Activated CD4-positive, alpha-beta T cell treated with anti-CD3 and anti-CD28 coated beads, Interleukin-2, amount 50 U/mL, for 16 hours (primary cell): ENCODE measurements at places on chromosomes 2 and 18.

- DNase-seq, result peak; percentile 48
Observed at GRCh38 chr18:32093102-32093511, 1.4 kb downstream of the RNF138 start.

- DNase-seq, result peak; percentile 77
Observed at GRCh38 chr2:197268786-197269584, 41.6 kb downstream of the ANKRD44 start.

- DNase-seq, result no peak
Observed at GRCh38 chr2:203246646-203247045, 7.8 kb downstream of the CYP20A1 start.

DNA sequence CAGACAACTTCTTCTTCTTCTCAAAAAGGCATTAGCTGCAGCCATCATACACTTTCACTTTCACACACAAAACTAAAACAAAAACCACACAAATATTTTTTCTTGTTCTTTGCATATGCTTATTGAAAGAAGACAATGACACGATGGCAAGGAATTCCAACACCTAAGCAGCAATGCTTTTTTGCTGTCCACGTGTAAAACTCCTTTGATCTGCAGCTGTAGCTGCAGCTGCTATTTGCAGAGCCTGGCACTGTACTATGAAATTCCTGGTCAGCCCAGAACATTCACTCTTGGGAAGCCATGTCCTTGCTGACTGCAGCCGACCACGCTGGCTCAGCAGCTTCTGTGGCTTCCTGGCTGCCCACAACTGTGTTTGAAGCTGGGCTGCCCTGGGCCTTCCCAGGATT is 316.2 kb downstream of the CDH2 start:
- no peak for DNase-seq

- DNase-seq, result peak; percentile 21
Observed at GRCh38 chr2:49490710-49491109, 336.4 kb upstream of the FSHR start.

DNA sequence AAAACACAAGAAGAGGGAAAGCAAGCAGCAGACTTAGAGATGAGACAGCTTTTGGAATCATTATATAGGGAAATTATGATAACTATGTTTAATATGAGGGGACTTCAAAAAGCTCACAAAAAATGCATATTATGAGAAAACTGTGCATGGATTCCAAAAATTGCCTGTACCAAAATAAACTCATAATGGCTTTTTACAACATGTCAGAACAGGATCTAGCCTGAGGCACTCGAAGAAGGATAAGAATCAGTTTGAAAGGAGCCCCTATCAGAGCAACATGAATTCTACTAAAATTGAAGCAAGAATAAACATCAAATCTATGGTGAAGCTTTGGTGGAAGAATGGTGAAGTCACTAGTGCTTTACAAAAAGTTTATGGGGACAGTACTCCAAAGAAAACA is 187.4 kb downstream of the RDH14 start:
- no peak for DNase-seq

DNA sequence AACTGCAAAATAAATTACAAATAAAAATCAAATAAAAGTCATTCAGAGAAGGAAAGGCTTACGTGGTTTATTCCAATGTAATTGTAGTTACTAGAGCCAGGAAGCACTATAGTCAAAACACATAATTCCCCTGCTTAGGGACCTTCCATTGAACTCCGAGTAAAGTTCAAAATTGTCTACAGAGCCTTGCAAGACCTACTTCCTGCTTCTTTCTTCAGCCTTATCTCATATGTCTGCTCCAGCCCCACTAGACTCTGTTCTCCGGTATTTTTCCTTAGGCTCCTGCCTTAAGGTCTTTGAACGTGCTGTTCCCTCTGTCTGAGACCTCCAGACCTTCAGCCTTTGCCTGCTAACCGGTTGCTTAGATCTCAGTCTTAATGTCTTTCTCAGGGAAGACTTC is 104.3 kb downstream of the ARL6IP6 start:
- no peak for DNase-seq

DNA sequence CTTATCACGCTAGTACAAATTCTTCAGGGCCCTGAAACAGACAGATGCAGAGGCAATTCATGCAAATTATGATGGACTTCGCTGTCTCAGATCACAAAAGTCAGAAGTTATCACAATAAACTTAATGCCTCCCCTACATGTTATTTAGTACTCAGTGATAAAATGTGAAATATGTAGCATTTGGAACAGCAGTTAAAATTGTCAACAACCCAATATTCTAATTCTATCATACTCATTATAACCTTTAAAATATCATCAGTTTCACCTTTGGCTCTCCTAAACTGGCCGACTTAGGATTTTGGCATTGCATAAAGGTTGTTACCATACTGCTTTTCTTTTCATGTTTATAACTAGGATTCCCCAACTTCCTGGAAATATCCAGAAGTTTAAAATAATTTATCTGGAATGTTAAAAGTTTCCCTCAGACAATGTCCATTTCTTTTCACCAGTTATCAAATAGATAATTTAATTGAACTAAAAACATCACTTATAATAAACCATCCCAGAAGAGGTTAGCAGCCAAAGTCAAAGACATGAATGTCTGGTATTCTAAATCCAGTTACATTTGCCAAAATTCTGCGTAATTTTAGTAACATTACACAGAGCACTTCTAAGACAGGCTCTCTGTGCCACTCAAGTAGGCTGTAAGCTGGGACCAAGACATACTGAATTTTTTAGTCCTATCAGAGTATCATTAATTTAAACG is 239.8 kb downstream of the RBM43 start:
- DNase-seq, result no peak

GRCh38 chr18:69008538-69008937 is 210.7 kb downstream of the CCDC102B start:
- DNase-seq, result no peak

GRCh38 chr2:204312105-204312504 is 233.2 kb upstream of the PARD3B start:
- DNase-seq, result no peak

GRCh38 chr2:86768189-86768949 is 22.3 kb downstream of the CD8A start:
- DNase-seq, result no peak

GRCh38 chr2:85789271-85789670 is 35.5 kb downstream of the ATOH8 start:
- no peak for DNase-seq

DNA sequence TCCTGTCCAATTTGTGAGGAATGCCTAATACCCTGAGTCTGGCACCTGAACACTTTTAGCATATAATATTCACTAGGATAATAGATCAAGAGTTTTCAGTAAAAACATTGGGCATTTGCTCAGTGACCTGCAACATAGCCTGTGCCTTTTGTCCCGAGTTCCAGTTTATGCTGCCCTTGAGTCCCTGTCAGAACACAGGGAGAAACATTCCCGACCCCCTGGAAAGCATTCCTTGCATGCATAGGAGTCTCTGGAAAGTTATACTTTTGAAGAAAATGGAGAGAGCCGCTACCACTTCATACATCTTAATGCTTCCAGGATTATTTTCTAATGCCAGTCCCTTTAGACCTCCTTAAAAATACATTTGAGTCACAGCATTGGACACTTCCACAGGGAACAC is 107.3 kb downstream of the PLCL1 start:
- no peak for DNase-seq

DNA sequence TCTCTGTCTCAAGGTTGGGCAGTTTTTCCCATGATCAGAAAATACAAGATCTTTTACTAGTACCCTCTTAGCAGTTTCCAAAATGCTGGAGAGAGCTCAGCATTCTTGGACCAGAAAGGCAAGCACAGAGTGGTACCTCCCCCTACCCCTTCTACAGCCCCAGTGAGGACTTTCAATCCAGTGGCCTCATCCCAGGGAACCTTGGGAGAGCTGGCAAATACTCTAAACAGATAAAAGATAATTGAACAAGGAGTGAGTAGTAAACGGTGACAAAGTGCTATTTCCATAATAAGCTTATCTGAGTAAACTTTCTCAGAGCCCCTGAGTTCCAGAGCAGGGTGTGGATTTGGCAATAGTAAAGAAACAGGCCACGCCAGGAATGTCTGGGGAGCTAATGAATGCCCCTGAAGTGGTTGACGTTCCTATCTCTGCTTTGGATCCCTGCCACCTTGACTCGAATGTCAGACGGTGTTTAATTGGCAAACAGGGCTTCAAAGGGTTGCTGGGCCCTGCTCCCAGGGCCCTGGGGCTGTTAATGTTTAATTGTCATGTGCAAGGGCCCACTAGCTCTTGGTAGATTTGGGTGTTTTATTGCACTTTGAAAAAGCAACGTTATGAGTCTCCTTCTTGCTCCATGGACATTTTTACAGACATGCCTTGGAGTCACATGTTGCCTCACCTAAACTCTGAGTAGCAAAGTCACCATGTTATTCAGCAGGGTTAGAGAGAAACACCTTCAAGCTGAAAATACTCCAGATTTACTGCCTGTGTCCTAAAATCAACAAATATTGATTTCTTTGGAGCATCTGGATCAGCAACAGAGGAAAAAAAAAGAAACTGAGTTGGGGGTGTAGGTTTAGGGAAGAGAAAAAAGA is 239.9 kb downstream of the CYRIA start:
- no peak for DNase-seq

DNA sequence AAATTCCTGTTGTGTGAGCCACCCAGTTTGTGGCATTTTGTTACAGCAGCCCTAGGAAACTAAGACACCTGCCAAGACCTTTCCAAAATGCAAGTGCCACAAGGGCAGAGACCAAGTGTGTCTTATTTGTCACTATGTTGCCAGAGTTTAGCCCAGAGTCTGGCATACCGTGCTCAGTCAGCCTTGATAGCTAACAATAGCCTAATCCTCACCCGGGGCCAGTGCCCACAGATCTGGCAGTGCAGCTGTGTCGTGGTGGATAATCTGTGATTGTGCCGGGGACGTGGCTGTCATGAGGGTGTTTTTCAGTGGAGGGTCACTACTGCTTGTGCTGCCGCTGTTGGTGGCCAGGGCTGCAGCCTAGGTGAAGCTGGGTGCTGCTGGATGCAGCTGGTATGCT is 53.5 kb downstream of the MEP1B start:
- DNase-seq, result no peak

DNA sequence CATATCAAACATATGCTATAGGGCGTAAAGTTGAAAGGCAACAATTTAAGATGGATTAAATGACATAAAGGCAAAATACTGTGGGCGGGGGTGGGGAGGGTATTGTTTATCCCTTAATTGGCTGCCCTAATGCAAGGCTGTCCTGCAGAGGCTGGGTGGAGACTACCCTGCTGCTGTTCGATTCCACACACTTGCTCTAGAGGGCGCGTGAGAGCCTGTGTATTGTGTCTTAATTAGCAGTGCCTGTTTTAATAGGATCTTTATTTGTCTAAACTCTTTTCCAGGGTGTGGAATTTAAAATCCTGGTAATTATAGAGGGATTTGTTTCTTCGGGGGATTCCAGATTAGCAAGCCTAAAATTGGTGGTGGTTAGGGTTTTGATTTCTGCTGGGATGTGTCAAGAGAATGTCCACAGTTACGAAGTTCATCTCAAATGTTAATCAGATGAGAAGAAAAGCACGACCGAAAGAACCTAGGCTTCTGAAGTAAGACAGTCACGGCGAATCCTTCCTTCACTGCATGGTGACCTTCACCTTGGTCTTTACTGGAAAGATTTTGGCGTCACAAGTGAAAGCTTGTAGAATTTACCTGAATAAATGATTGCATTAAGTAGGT is 103.5 kb upstream of the MAP3K20 start:
- peak; percentile 55 for DNase-seq

- no peak for DNase-seq
Observed at GRCh38 chr18:13638719-13639595, 87.4 kb downstream of the FAM210A start.

- peak; percentile 23 for DNase-seq
Observed at GRCh38 chr2:179049546-179050311, at the start of gene CCDC141. Gene CCDC141, minus strand, starts transcription at chr2:179050137. Its CDS starts 196 bp downstream, at chr2:179049941.

- DNase-seq, result no peak
Observed at GRCh38 chr2:121049131-121049530, 235.9 kb downstream of the TFCP2L1 start.

- no peak for DNase-seq
Observed at GRCh38 chr2:54871457-54872107, 148.1 kb downstream of the EML6 start.

GRCh38 chr2:198283146-198283545 is 478.8 kb downstream of the PLCL1 start:
- no peak for DNase-seq

GRCh38 chr18:6219116-6219717 is 195.5 kb downstream of the L3MBTL4 start:
- peak; percentile 11 for DNase-seq

GRCh38 chr2:226011716-226012450 is 612.4 kb downstream of the NYAP2 start:
- no peak for DNase-seq

DNA sequence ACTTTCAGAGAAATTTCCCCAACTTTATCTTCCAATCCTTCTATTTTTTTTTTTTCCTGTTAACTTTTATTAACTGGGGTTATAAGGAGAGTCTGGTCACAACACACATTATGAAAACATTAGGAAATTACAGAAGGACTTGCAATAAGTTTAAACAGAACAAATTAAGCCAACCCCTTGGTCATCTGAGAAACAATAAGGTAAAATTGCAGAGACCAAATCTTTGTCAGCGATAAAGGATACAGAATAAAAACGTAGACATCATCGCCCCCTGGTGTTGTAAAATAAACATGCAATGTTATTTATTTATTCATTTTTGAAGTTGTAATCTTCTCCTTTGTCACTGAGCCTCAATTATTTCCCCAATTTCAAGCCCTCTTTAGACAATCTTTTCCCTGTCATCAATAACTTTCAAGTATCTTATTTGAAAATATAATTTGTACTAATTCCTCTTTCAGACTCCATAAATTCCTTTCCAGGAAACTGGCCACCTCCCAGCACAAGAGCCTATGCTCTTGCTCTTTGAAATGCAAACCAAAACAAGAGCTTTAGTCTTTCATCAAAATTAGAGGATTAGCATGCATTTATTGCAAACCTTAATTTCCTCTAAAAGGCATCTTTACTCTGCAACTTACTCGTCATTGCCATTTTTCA is 19.5 kb downstream of the G6PC2 start:
- peak; percentile 49 for DNase-seq

- DNase-seq, result no peak
Observed at GRCh38 chr2:120596191-120596811, 139.4 kb upstream of the GLI2 start.

GRCh38 chr2:165692906-165693305 is 101.1 kb downstream of the GALNT3 start:
- no peak for DNase-seq

- no peak for DNase-seq
Observed at GRCh38 chr2:216664593-216665034, 30.7 kb downstream of the IGFBP5 start.

- DNase-seq, result no peak
Observed at GRCh38 chr2:63880625-63881024, 38.9 kb downstream of the UGP2 start.

DNA sequence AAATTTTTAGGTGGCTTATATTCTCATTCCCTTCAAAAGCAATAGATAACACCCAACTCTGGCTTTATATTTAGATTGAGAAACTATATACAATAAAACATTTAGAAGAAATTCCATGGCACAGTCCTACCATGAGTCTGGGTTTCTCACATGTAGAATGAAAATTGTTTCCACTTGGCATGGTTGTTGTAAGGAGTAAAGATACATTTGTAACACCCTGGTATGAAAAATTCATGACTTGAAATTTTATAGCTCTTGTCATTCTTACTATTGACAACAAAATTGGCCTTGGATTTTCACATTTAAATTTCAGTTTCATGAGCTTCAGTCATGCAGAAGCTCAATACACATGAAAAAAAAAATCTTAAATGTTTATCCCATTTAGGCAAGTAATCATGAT is 92.5 kb upstream of the CBLN2 start:
- DNase-seq, result no peak
